Cardiac septum (tissue), 1 donor: ENCODE measurements at places on chromosomes 12 and 14. TPM values are rescaled to one million over a fixed set of nuclear protein-coding genes. Genes with fewer than 3 reads are reported as not detected.

Gene SPTB
- total RNA-seq: 113 TPM

Gene RBP5
- 0.62 TPM for total RNA-seq

Gene TMEM253
- total RNA-seq: 0.48 TPM

Gene ATP5MC2
- 365 TPM for total RNA-seq

Gene LRRC43
- 0.43 TPM for total RNA-seq

Gene IL31
- not detected for total RNA-seq

Gene NRIP2
- 2.9 TPM for total RNA-seq

Gene ANKRD33
- not detected for total RNA-seq

Gene KLRB1
- total RNA-seq: 0.38 TPM

Gene GON7
- total RNA-seq: 11.8 TPM

Gene PSMC6
- 91.9 TPM for total RNA-seq

Gene KCNA5
- 3.2 TPM for total RNA-seq

Gene HOXC12
- not detected for total RNA-seq

Gene FOXG1
- not detected for total RNA-seq

Gene OVCH1
- not detected for total RNA-seq

Gene SIX6
- not detected for total RNA-seq

Gene RPL41
- total RNA-seq: 1,517 TPM

Gene NANOG
- not detected for total RNA-seq

Gene GALNT6
- total RNA-seq: 0.65 TPM

Gene BAG5
- total RNA-seq: 20.1 TPM

Gene AQP2
- not detected for total RNA-seq

Gene NR1H4
- not detected for total RNA-seq

Gene PRORP
- 19.6 TPM for total RNA-seq

Gene CMA1
- 0.46 TPM for total RNA-seq

Gene CRIP1
- total RNA-seq: 68.2 TPM

Gene PRIM1
- 2.0 TPM for total RNA-seq

Gene ADAMTS20
- total RNA-seq: not detected

Gene EML1
- 29.9 TPM for total RNA-seq

Gene DPF3
- 36.5 TPM for total RNA-seq

Gene NDRG2
- 304 TPM for total RNA-seq

Gene RNF212B
- not detected for total RNA-seq

Gene ISM2
- total RNA-seq: not detected

Gene AQP5
- total RNA-seq: not detected

Gene OTX2
- total RNA-seq: not detected

Gene HSPA2
- 74.9 TPM for total RNA-seq

Gene CLEC2A
- not detected for total RNA-seq
